ENCODE measurements at places on chromosomes 2 and 18.

GRCh38 chr2:20595439-20596192 lies 55.3 kb downstream of the HS1BP3 start:
- peak; percentile 21 for DNase-seq

DNA sequence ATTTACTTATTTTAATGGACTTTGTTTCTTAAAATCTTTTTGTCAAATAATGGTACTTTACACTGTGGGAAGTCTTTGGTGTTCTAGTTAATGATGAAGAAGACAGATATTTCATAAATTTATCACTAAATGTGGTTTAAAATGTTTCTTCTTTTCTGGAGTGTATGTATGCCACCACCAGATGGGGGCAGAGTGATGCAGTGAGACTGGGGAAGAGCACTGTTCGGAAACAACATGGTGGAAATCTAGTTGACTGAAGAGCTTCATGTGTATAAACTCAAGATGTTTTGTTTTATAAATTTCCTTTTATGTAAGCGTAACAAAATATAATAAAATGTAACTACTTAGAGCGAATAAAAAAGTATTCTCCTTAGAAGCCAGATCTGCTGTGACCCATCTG lies 195.1 kb downstream of the KCNE4 start:
- DNase-seq, result no peak

DNA sequence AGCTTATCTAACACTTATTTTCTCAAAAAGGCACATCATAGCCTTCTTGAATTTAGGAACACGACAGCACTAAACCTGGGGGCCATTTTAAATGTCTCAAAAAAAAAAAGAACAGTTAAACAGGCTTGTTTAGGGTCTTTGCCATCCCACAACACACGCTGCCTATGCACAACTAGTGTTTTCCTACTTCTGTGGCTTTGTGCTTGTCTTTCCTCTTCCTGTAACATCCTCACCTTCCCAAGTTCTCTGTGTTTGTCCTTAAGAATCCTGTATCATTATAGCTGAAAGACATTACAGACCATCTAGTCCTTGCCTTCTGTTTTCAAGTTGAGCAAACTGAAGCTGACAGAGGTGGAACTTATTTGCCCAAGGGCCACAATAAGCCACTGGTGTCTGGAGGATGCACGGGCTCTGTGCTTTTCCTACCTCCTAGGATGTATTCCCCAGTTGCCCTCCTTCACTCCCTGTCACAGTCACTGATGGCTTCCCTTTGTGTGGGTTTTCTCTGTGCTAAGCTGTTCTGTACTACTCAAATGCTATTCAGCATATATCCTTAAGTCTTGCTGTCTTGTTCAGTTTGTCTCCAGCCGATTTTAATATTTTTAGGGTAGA lies 22.6 kb downstream of the SNRPD1 start:
- DNase-seq, result no peak

DNA sequence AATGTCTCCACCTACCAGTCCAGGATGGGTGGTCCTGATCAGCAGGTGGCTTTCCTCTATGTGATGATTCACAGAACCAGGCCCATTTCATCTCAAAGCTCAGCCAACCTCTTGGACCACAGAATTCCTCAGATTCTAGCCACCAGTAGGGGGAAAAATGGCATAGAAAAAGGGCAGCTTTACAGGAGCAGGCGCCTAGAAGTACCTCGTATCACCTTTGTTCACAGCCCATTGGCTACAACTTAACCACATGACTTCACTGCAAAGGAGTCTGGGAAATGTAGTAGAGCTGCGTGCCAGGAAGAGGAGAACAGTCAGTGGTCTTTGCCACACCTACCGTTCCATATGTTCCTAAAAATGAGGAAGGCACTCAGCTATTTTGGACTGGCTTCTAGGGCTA lies 62.8 kb upstream of the DTNA start:
- DNase-seq, result no peak

GRCh38 chr2:202639231-202639630 lies 4.5 kb downstream of the FAM117B start:
- no peak for DNase-seq

- no peak for DNase-seq
Observed at GRCh38 chr2:185360776-185361175, 377.8 kb upstream of the FSIP2 start.

GRCh38 chr2:128510701-128511397 lies 192.2 kb upstream of the HS6ST1 start:
- DNase-seq, result peak; percentile 76

DNA sequence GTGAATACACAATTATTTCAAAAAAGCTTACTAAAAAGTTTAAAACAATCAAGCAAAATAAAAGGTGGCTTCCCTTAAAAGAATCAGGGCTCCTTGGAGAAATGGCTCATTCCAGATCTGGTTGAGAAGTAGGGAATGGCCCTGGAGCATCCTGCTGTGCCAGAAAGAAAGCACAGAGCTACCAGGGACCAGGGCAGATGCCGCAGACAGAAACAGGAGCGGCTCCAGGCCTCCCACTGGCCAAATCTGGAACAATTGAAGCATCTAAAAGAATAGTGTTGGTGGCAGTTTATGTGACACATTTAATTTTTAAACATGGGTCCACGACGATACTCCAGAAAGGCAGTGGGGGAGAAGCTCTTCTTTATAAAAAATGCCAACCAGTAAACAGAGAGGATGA lies 75.5 kb downstream of the GBX2 start:
- DNase-seq, result no peak

GRCh38 chr18:73614812-73615211 lies 532.8 kb downstream of the FBXO15 start:
- DNase-seq, result no peak

GRCh38 chr2:216777637-216778273 lies 82.1 kb downstream of the TNP1 start:
- peak; percentile 71 for DNase-seq

DNA sequence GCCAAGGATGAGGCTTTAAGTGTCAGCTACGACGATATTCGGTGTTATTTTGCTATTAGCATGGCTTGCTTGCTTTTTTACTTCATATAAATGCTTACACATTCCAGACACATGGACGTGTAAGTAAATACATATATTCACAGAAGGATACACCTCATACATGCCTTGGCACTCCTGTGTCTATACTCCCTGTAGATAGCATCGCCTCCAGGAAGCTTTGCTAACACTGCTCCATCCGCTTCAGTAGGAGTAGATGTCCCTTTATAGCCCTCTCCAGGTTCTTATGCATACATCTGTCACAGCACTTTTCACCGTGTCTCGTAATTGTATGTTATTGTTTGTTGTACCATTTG lies 27.5 kb upstream of the KCTD1 start:
- no peak for DNase-seq

GRCh38 chr18:58552896-58553295 lies 76.0 kb downstream of the ALPK2 start:
- DNase-seq, result no peak

DNA sequence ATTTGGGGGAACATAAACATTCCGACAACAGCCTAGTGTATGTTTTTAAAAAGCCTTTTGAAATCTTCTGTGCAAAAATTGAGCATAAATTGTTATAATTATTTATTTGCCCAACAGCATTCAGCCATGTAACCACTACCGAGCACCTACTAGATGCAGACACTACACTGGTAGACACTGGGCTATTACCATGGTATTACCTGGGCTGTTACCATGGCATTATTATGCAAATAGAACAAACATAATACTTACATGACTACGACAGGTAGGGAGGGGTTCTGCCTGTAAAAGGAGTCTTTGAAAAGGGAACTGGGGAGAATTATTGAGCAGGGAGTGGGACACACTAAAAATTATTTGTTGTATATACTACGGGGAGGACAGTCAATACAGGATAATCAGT lies 116.4 kb downstream of the MREG start:
- DNase-seq, result no peak

GRCh38 chr2:134289225-134289624 lies 35.4 kb downstream of the MGAT5 start:
- DNase-seq, result no peak

DNA sequence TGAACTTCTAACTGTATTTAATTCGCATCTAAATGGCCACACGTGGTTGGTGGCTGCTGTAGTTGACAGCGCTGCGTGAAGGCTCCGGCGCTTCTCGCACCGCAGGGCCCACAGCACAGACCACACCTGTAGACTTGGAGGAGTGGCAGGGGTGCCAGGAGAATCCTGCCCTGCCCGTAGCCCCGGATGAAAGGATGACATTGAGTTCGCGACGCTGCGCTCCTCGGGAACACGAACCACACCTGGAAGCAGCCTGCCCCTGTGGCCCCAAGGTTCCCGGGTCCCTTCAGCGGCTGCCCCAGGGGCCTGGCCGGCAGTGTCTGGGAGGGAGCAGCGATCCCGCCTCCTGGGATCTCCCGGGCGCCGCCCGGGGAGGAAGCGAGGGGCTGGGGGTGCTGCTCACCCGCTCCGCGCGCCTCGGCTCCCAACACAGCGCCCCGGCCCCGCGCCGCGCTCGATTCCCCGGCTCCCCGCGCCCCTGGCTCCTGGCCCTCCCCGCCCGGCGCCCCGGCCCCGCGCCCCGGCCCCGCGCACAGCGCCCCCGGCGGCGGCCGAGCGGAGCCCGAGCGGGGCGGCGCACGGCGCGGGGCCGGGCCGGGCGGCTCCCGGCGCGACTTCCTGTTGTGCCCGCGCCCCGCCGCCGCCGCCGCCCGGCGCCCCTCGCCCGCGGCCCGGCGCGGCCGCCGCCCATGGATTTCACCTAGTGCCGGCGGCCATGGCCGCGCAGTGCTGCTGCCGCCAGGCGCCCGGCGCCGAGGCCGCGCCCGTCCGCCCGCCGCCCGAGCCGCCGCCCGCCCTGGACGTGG lies at the start of gene RNPEPL1:
Gene RNPEPL1, plus strand, starts transcription at position 613 of the 806 bp plus-strand sequence. Its CDS starts 103 bp downstream, at position 716.
- peak; percentile 66 for DNase-seq

GRCh38 chr2:88125344-88125923 lies 2.4 kb downstream of the FABP1 start:
- no peak for DNase-seq

DNA sequence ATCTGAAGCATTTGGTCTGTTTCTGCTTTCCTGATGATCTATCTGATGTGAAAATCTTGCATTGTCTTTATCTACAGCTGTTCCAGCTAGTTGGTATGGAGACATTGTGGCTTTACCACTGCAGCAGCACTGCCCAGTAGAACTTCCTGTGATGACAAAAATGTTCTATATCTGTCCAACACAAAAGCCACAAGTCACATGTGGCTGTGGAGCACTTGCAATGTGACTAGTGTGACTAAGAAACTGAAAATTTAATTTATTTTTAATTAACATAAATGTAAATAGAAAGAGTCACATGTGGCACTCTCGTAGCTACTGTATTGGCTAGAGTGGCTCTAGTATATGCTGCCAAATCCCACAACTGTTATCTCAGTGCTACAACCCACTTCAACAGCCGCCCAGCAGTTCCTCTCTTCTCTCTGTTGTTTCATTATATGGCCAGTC lies 425.7 kb downstream of the SETBP1 start:
- DNase-seq, result peak; percentile 87

- no peak for DNase-seq
Observed at GRCh38 chr2:238235856-238236255, 4.0 kb downstream of the HES6 start.

- no peak for DNase-seq
Observed at GRCh38 chr18:32968248-32968647, 195.4 kb upstream of the KLHL14 start.

GRCh38 chr2:105834931-105835330 lies 90.2 kb downstream of the NCK2 start:
- peak; percentile 8 for DNase-seq

DNA sequence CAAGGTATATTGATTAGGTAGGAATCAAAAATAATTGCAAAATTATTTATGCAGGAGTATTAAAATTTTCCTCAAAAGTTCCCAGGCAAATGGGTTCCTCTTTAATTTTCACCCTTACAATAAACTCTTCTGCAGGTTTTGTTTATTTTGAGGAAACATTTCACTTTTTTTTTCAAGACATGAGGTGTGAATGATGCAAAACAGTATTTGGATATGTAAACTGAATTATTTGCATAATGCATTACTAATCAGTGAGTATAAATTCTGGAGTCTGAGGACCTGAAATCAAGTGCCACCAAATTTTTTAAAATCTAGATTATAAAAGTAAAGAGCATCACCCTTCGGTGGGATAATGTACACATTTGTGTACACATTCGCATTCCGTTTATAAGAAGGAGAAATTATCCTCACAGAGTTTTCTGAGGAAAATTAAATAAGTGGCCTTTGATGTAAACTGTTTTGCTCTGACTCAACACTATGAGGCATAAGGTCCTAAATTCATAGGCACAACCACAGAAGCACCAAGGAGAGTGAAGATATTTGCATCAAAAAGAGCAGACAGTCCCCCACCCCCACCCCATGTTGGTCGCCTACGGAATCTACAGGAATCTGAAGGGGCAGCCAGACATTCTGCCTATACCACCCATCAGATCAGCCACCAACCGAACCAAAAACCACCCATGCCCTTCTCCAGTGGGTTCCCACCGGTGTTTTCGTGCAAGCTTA lies 33.1 kb downstream of the BCL11A start:
- no peak for DNase-seq

GRCh38 chr18:44909191-44909719 lies 228.6 kb downstream of the SETBP1 start:
- no peak for DNase-seq

- no peak for DNase-seq
Observed at GRCh38 chr2:44918095-44918775, 23.3 kb upstream of the SIX3 start.

- no peak for DNase-seq
Observed at GRCh38 chr2:157359628-157360027, 34.0 kb upstream of the ERMN start.

GRCh38 chr2:218345491-218346236 lies 11.0 kb upstream of the CATIP start:
- DNase-seq, result no peak

DNA sequence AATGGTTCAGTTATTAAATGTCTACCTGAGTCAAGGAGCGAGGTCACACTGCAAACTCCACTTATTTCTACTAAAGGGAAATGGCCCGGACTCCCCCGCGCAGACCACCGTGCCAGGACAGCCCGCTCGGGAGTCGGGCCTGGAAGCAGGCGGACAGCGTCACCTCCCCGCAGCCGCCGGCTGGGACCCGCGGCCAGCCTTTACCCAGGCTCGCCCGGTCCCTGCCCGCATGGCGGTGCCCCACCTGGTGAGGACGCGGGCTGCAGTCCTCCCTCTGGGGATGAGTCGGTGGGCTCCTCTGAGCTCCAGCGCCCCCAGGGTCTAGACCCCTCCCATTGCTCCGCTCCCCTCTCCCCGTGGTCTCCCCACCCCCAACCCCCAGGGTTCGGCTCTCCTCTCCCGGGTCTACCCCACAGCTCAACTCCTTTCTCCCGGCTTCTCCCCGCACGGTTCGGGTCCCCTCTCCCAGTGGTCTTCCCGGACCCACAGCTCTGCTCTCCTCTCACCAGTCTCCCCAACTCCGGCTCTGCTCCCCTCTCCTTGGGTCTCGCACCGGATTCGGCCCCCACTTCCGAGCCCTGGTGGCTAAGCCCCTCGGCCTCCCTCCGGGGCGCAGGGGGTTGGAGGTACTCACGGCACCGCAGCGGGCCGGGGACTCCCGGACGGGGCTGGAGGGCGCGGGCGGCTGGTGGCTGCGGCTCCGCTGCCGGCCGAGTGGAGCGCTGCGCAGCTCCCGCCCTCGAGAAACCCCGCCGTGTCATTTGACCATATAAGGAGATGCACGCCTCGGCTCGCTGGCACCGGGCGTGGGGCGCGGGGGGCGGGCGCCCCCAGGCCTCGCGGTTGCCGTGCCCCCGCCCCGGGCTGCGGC lies at the start of gene FHL2:
Gene FHL2, minus strand, starts transcription at position 716 of the 871 bp plus-strand sequence. CDS start 12,535 bp downstream, outside the sequence.
- DNase-seq, result peak; percentile 61

GRCh38 chr18:46060359-46060841 lies 11.7 kb downstream of the PSTPIP2 start:
- peak; percentile 34 for DNase-seq

- DNase-seq, result no peak
Observed at GRCh38 chr2:160309585-160309984, 109.5 kb upstream of the ITGB6 start.

- DNase-seq, result no peak
Observed at GRCh38 chr2:227031379-227031778, 132.6 kb downstream of the COL4A4 start.
